ENCODE measurements at places on chromosomes 1 and 21.

DNA sequence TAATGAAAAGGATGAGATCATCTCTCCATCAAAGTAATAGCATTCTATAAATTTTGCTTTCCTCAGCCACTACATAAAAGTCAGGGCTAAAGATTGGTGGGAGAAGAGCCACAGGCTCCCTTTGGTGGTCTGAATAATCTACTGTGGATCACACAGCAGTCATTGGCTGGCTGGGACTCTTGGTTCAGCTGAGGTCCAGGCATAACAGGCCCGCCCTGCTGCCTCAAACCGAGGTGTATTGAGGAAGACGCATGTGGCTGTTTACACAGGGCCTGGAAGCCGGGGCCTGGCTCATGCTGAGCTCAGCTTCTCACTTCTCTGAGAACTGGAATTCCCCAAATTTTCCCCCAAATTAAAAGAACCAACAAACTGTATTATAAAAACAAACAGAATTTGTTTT lies 139.2 kb downstream of the PTPRC start:
- no peak for DNase-seq

- DNase-seq, result peak; percentile 30
Observed at GRCh38 chr1:119712342-119713038, 756 bp downstream of the PHGDH start.

GRCh38 chr1:78007677-78008341 lies 3.1 kb downstream of the DNAJB4 start:
- DNase-seq, result no peak

DNA sequence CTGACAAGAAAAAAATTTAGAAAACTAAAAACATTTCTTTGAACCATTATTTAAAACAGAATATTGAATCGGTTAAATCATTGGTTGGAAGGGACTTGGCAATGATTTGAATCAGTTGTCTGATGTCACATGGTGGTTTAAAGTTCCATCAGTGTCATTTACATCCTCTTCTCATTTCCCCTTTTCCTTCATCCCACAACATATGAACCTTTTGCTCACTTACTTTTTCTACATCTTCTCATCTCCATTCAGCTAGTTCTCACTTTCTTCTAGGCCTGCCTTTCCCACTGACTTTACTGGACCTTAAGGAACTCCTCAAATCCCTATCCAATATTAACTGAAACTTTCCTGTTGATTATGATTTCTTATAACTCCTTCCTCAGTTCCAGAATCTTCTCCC lies 58.5 kb downstream of the PHACTR4 start:
- DNase-seq, result no peak

GRCh38 chr1:5223206-5223605 lies 568.8 kb downstream of the AJAP1 start:
- no peak for DNase-seq

DNA sequence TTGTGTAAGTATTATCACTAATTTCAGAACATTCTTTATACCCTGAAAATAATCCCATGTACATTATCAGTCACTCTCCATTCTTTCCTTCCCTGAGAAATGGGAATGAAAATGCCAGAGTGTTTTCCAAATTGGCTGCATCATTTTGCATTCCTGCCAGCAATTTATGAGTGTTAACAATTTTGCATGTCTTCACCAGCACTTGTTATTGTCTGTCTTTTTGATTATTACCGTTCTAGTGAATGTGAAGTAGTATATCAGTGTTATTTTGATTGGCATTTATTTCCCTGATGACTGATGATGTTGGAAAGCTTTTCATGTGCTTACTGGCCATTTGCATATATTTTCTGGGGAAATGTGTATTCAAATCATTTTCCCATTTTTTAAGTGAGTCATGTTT lies 71.9 kb downstream of the PCBP3 start:
- DNase-seq, result no peak

GRCh38 chr1:164735315-164736052 lies 176.5 kb downstream of the PBX1 start:
- no peak for DNase-seq

- DNase-seq, result no peak
Observed at GRCh38 chr1:246417152-246417812, 89.8 kb downstream of the SMYD3 start.

GRCh38 chr1:184828369-184828717 lies 73.7 kb upstream of the EDEM3 start:
- no peak for DNase-seq

- DNase-seq, result no peak
Observed at GRCh38 chr1:110038271-110038670, 3.8 kb downstream of the STRIP1 start.

DNA sequence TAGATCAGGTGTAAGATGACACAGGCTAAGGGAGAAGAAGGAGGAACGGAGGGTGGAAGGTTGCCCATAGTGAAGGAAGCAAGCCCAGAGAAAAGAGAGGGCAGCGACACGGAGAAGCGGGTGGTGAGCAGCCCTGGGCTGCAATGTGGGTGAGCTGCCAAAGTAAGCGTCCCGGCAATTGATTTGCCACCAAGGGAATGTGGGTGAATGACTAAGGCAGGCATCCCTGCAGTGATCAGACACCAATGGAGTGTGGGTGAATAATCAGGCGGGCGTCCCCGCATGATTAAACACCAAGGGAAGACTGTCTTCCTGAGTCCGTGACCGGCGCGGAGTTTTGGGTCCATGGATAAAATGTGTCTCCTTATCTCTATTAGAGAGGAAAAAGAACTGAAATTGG lies 79.6 kb downstream of the UCHL5 start:
- DNase-seq, result no peak

DNA sequence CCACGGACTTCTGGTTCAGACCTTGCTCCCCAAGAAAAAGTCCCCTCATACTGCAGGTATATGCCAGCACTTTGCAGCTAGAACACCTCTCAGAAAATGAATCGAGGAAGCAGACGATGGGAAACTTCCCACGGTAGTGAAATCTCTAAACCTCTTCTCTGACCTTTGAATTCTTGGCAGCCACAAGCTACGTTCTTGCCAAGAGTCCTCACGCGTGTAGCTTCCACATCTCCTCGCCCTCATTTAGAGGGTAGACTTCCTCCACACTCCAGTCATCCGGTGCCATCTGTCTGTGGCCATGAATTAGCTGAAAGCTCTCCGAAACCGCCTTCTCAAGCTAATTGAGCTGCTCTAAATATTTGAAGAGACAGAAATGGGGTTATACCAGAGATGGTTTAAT lies 127.8 kb downstream of the RGS7 start:
- no peak for DNase-seq

GRCh38 chr1:45913183-45913683 lies 109.8 kb downstream of the MAST2 start:
- no peak for DNase-seq

DNA sequence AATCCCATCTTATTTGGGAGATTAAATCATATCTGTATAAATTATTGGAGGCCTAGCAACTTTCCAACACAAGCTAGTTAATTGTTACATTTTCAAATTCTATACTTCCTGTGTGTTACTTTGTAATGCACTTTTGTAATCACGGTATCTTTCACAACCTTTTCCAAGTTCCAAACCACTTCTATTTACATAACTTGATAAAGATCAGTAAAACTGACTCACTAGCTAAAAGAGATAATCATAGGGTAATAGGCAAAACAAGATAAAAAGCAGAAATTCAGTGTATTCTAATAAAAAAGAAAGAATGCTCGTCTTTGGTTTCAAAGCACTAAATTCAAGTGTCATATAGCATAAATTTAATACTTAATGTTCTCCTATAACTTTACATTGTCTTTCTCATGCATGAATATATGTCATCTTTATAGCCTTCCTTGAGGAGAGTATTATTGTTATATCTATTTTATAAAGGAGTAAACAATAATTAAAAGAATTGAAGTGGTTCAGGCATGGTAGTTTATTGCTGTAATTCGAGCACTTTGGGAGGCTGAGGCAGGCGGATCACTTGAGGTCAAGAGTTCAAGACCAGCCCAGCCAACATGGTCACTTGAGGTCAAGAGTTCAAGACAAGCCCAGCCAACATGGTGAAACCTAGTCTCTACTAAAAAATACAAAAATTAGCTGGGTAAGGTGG lies 66.4 kb downstream of the RGS13 start:
- peak; percentile 79 for DNase-seq

GRCh38 chr1:19532519-19532918 lies 47.2 kb upstream of the CAPZB start:
- no peak for DNase-seq

DNA sequence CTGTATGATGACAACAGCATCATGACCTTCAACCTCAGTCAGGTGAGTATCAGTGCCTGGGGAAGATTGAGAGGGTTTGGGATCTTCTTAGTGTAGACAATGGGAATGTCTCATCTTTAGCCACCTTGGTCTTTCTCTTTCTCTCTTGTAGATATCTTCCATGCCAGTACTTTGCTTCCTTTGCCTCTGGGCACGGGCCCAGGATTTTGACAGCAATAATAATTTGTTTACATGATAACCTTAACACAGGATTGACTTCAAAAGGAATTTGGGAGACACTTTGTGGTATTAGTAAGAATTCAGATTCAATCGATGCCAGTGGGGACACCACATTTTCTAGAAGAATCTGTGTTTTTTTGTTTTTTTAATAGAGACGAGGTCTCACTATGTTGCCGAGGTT lies 12.1 kb upstream of the PIGV start:
- no peak for DNase-seq

DNA sequence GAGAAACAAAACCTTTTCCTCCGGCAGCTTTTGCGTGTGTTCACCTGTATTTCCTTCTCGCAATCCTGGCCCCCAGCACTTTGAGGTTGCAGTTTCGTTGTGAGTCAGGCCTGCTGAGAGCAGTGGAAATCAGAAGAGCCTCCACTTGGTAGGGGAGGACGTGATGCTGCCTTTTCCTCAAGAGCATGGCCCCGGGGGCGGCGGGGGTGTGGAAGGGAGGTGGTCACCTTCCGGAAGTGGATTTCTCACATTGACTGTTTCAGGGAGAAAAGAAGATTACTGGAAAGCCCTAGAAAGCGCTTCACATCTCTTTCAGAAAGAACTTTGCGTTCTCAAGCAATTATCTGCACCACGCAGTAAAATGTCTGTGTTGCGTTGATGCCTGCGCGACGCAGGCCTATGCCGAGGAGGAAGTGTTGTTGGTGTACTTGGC lies 12.2 kb upstream of the IL10 start:
- no peak for DNase-seq

GRCh38 chr21:43603641-43604504 lies 55.4 kb downstream of the HSF2BP start:
- no peak for DNase-seq

- no peak for DNase-seq
Observed at GRCh38 chr1:230832476-230832875, 35.8 kb downstream of the C1orf198 start.

- DNase-seq, result no peak
Observed at GRCh38 chr1:205928317-205928716, 14.9 kb downstream of the SLC26A9 start.

GRCh38 chr1:148161053-148161901 lies 9.2 kb upstream of the NBPF11 start:
- DNase-seq, result no peak

DNA sequence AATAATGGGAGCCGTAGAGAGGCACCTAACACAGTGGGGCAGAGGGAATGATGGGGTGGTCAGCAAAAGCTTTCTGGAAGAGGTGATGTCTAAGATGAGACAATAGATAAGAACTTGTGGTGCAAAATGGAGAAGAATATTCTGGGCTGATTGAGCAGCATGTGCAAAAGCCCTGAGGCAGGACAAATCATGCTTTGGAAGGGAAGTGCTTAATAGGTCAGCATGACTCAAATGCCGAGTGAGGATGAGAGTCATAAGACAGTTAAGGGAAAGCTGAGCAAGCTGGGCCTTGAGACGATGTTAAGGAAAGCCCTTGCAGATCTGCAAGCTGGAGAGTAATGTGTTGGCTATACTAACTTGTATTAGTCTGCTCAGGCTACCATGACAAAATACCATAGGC lies 37.3 kb upstream of the ASB17 start:
- no peak for DNase-seq

DNA sequence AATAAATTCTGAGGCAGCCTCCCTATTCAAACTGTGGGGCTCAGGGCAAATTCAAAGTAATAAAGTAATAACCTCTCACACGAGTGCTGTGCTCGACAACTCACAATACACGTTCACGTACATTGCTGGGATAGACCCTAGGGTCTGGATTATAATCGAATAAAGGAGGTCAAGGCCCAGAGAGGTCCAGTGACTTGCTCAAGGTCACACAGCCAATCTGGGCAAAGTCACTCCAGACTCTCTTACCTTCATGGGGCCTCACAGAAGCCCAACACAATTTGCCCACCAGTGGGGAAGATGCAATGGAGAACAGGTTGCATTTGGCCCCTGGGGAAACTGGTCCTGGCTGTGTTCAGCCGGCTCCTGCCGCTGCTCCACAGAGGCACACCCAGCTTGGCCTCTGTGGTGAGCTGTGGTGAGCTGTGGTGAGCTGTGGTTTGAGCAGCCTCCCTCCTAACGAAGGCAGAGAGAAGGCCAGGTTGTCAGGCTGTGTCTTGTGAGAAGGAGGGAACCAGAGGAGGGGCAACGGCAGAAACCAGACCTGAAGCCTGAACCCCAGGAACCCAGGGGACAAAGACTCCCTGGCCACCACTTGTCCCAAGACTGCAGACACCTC lies 35.1 kb downstream of the NUAK2 start:
- no peak for DNase-seq

- DNase-seq, result no peak
Observed at GRCh38 chr1:91885213-91885715, 687 bp downstream of the TGFBR3 start.

DNA sequence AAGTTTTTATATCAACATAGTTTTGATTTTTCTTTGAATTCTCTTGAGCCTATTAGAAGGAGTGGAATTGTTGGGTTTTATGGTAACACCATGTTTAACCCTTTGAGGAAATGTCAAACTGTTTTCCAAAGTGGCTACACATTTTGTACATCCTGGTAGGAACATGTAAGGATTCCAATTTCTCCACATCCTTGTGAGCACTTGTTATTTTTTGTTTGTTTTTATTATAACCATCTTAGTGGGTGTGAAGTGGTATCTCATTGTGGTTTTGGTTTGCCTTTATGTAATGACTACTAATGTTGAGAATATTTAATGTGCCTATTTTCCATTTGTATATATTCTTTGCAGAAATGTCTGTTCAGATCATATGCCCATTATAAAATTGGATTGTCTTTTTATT lies 120.5 kb downstream of the FGGY start:
- no peak for DNase-seq

GRCh38 chr1:156767879-156768604 lies 707 bp downstream of the PRCC start:
- DNase-seq, result no peak

DNA sequence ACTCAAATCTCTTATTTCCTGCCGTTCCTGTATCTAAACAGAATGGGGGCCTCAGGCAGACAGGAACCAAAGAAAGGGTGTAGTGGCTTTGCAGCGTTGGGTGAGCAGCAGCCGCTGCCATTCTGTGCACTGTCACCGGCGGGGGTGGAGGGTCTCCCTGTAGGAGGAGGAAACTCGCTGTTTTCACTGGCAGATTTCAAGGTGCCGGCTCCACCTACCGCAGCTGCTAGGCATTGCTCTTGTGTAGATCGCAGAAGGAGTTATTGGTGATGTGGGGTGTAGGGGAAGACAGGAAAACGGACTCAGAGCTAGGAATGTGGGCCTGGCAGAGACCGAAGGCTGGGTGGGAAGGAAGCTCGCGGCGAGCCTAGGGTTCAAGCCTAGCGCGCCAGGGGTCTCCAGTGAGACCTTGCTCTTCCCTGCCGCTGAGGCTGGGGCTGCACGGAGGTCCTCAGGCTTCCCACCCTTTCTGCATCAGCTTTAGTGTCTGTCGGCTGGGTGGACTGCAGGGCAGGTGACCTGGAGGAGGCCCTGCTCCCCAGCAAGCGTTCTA lies 20.8 kb downstream of the ATP5PO start:
- DNase-seq, result peak; percentile 38

- DNase-seq, result peak; percentile 97
Observed at GRCh38 chr1:201019321-201019977, 4.1 kb downstream of the KIF21B start.

GRCh38 chr1:227434808-227435444 lies 116.6 kb upstream of the CDC42BPA start:
- DNase-seq, result no peak

Measured in SIG-M5 (cell line).